Dermis microvascular lymphatic vessel endothelial cell (primary cell): ENCODE measurements at places on chromosomes 6 and 20. TPM values are rescaled to one million over a fixed set of nuclear protein-coding genes. Genes with fewer than 3 reads are reported as not detected.

DNA sequence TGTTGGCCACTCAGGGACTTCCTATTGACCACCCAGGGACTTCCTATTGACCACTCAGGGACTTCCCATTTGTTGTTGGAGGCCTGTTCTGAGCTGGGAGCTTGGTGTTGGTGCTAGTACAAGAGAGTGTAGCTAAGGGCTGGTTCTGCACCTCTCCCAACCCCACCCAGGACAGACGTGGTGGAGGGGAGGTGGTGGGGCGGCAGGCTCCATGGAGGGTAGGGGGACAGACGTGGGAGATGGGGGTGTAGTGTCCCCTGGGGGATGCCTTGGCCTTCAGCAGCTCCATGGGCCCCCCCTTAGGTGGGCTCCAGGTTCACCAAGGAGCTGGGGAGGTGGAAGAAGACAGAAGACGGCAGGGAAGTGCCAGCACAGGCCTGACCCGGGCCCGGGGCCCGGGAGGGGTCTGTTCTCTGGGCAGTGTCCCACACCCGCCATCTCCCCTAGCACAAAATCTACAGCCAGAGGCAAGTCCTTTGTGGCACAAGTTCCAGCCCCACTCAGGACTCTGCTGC is 33.9 kb downstream of the CHRNA4 start:
- no peak for DNase-seq

GRCh38 chr6:42522942-42523814 is 40.7 kb upstream of the UBR2 start:
- DNase-seq, result no peak

DNA sequence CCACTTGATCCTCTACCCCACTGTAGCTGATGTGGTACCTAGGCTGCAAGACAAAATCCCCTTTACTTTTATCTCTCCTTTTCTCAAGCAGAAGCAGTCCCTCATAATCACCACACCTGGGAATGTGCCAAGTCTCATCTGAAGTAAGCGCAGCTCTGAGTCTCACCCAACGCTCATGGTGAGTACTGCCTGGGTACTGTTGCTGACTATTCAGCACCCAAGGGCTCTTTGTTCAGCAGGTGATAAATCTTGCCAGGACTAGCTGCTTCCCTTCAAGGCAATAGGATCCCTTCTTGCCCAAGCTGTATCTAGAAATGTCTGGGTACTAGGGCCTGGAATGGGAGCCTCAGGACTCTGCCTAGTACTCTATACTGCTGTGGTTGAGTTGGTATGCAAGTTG is 70.9 kb downstream of the GCLC start:
- DNase-seq, result no peak

Gene RSPH4A
- 0.51 and 0.89 TPM in 2 replicates for total RNA-seq

DNA sequence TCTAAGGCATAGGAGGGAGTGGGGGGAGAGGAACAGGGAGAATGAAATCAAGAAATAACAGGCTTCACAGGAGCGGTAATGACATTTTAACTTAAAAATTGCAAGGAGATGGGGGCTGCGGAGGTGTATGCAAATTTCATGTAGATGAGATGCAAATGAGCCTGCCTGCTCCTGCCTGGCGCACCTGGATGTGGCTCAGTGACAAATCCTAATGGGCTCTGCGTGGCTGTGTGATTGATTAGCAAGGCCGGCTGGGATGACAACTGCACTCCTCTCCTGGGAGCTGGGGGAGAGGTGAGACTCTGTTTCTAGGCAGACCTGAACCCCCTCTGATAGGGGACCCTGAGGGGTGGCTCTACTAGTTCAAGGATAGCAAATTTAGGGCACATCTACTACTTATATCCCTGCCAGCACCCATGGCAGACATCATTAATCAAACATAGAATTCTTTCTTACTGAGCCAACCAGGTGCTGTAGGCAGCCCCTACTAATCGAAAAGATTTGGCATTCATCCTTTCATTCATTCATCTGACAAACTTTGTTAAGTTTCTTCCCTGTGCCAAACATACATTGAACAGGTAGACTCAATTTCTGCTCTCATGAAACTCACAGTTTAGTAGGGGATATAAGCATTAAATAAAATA is 38.4 kb upstream of the TGM2 start:
- DNase-seq, result no peak

DNA sequence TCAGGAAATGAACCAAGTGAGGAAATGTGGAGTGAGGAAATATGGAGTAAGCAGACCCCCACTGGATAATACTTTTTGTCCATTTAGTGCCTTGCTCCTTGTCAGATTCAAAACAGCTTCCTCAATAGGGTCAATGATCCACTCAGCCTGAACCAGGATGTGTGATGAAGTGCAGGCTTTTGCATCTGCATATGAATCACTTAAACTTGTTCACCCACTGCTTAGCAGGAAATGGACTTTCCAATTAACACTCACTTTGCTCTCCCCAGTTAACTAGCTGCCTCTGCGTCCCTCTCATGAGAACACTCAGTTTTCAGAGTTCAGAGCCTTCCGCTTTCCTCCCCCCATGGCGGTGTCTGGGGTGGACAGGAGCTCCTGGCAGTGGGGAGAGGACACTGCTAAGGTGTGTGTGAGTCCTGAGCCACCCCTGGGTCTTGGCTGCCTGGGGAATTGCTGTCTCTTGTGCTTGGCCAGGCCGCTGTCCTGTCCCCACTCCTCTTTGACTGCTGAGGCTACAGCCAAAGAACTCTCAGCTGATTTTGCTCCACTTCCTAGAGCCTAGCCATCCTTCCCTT is 621.8 kb downstream of the CDH26 start:
- no peak for DNase-seq

Gene DCDC2
- under 0.01 TPM in 1 of 2 replicates, not detected in the other for total RNA-seq

- no peak for DNase-seq
These were observed 58.7 kb downstream of the ZFAND3 start for GRCh38 chr6:37878150-37878710.

Gene SIM1
- not detected in 2 replicates for total RNA-seq

Gene OR2H1
- under 0.01 TPM in 1 of 2 replicates, not detected in the other for total RNA-seq

- no peak for DNase-seq
These were observed 3.9 kb upstream of the EDEM2 start for GRCh38 chr20:35150846-35151579.

DNA sequence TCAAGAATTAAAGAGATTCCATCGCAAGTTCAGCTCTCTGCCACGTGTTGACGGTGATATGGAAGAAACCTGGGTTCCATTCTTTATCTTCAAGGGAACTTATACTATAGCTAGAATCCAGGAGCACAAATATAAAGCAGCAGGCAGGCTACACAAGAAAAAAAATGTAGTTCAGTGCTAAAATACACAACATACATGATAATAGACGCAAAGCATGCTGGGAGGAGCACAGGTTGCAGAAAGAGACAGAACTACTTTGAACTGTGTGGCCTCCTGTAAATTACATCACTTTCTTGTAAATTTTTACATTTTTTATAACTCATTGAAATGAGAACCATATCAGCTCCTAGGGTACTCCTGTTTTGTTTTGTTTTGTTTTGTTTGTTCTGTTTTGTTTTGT is 53.8 kb upstream of the RBM24 start:
- no peak for DNase-seq

GRCh38 chr6:134014588-134015137 is 37.8 kb downstream of the SLC2A12 start:
- no peak for DNase-seq

DNA sequence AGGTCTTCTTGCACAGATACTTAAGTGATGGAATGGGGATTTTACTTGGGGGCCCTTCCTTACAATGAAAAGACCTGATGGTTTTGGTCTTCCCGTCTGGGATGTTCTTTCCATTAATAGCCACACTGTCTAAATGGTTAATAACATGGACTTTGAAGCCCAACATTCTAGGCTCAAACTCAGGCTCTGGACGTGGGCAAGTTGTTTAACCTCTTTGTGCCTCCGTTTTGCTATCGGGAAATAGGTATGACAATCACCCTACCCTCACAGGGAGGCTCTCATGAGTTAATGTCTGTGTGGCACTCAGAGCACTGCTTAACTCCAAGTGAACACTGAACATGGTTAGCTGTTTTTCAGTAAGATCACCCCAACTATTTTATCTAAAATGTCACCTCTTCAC is 360.7 kb upstream of the FLRT3 start:
- DNase-seq, result no peak

DNA sequence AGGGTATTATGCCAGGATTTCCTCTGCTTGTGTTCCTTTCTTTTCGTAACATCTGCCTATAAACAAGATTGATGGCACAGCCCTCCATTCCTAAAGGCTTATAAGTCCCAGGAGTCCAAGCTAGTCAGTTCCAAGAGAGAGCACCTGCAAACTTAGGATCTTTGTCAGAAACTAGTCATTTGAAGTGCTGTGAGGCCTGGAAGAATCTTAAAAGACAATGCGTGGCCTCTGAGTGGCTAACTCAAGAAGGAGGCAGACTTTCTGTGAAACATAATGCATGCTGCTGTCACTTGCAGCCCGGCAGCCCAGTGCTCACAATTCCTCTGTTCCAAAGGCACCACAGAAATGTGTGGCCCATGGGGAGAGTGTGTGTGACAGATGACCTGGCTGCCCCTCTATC is 135.0 kb upstream of the SUPT3H start:
- DNase-seq, result no peak

Gene HLA-DRB5
- total RNA-seq, result 0.13 and 0.26 TPM in 2 replicates

Gene CYP39A1
- total RNA-seq, result 0.25 and 0.26 TPM in 2 replicates

Gene RFX6
- total RNA-seq, result not detected in 2 replicates

DNA sequence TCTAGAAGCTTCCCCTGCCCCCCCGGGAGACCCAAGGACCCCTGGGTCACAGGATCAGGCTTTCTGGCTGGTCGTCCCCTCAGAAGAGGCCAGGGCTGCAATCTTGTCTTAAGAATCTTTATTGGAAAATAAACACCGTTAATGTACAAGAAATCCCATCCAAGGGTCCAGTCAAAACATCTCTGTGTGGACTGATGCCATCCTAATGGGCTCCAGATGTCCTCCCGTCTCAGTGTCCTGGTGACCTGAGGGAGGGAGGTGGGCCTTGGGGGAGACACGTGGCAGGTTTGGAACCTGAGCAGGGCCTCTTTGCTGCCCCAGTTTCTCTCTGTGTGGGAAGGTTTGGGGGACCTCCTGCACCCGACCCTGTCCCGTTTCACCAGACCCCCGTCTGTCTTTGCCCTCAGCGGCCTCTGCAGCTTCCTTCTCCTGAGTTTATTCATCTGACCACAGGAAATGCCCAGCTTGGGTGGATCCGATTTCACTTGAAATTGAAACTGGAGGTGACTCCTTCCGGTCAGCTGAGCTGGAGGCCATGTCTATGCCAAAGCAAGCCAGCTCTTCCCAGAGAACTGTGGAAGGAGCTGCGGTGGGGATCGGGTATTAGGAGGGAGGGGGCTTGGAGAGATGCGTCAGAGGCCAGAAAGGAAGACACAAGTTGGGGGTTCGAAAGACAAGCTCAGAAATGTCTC is 75.1 kb downstream of the SLC2A10 start:
- DNase-seq, result no peak

DNA sequence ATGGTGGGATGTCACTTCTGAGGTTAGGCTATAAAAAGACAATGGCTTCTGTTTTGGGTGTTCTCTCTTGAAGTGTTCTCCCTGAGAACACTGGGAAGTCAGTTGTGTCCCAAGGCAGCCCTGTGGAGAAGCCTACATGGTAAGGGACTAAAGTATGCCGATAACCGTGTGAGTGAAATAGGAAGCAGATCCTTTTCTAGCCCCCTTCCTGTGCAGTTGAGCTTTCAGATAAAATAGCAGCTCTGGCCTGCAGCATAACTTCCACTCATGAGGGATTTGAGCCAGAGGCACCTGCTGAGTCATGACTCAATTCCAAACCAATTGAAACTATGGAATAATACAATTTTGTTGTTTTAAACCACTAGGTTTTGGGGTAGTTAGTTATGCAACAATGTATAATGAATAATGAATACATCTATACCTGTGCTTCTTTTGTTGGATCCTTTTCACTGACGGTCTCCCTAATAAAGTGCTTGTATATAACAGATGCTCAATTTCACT is 241.6 kb downstream of the TFAP2B start:
- DNase-seq, result no peak

Gene TRIM40
- not detected in 2 replicates for total RNA-seq

Gene LRRC1
- 40.2 and 59.9 TPM in 2 replicates for total RNA-seq

- DNase-seq, result peak; percentile 98
These were observed 70.2 kb downstream of the HFE start for GRCh38 chr6:26157251-26158075.

Gene QRSL1
- 7.7 and 8.2 TPM in 2 replicates for total RNA-seq

Gene GATA5
- total RNA-seq, result not detected in 2 replicates

DNA sequence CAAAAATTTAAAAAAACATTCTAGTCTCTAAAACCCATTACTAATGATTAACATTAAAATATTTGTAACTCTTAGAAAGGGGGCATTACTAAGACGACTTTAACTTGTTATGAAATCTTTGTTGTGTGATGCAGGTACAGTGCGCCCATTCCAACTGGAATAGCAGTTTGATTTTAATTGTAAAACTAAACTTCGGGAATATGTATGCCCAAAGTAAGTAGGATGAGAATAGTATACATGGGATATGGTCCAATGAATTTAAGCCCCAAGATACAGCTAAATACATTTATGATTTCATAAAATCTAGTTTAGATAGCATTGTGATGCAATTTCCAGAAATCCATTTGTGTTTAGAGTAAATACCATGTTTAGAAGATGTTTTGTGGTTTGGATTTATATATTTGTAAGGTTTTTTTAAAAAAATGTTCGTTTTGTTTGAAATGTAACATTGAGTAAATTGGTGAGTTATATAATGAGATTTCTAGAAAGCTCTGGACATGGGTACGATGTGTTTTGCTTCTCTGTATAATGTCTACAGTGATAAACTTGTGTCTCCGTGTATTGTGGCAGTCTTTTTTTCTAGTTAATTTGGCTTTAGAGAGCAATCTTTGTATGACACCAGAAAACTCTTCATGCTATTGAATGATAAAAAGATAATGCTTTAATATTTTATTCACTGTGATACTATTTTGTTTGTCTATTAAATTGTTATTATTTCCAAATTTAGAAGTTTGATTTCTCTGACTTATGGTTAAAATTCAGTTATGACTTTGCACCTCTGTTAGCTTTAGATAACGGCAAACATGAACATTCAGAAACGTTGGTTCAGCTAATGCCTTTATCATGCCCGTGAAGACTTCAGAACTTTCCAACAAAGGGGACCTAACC is 54.8 kb downstream of the RNF182 start:
- DNase-seq, result no peak

DNA sequence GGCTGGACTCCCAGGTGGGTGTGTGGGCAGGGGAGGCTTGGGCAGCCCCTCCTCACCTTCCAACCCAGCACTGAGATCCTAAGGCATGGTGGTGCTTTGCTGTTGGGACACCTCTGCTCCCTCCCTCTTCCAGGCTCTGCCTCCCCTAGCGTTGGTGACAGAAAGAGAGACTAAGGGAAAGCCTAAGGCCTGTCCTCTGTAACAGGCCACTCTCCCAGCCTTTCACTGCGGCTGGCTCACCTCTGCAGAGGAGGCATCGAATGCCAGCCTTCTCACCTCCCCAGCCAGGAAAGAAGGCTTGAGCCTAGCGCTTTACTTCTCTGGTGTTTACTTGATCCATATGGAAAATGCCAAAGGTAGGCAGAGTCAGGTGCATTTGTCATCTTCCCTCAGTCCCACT is 3.5 kb upstream of the CDH26 start:
- DNase-seq, result no peak

- no peak for DNase-seq
These were observed 111.1 kb downstream of the IPCEF1 start for GRCh38 chr6:154245506-154245905.
